ENCODE measurements at places on chromosomes 2 and 18.

- DNase-seq = no peak
Measured at GRCh38 chr2:100246163-100247145, 75.8 kb downstream of the LONRF2 start.

- DNase-seq = no peak
Measured at GRCh38 chr18:50720325-50720674, 99.5 kb downstream of the MRO start.

DNA sequence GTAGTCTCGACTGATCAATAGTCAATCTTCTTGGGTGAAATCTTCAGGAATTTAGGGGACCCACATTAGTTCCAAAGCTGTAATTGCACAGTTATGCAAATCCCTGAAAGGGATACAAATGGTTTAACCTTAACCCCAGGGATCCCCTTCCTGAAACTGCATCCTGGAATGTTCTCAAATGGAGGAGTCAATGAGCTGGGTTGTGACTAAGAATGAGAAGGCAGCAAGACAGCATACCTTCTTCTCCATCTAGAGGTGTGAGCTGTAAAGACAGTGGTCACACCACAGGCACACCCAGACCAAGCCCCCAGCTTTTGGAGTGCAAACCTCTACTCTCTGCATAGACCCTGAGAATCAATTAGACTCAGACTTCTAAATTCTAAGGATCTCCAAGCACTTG lies 164.7 kb upstream of the MEIS1 start:
- no peak for DNase-seq

DNA sequence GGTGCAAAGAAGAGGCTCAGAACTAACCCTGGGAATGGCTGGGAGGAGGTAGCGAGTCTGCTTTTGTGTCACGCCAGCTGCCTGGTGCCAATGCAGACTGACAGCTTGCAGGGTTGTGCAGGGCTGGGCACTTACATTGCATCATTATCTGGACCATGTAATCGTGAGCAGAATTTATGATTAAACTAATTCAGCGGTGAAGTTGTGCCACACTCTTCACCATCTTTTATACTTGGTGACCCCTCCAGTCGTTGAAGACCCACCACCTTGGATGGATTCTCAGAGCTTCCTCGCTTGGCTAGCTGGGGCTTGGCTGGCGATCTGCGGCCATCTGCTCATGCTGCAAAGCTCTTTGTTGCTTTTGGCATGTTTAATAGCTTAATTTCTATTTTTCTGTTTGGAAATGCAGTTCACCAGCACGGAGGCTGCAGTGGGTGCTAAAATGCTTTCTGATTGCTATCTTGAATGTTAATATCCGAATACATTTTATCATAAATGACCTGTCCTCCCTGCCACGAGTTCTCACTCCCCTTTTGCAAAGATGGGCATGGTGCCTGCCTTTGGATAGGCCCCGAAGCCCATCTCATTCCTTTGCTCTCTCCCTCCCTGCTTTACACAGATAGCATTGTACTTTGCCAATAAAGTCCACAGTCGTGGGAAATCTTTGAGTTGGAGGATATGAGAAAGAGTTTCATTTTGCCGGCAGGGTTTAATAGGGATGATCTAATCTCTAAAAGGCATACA lies 188.2 kb downstream of the PRKCE start:
- no peak for DNase-seq

DNA sequence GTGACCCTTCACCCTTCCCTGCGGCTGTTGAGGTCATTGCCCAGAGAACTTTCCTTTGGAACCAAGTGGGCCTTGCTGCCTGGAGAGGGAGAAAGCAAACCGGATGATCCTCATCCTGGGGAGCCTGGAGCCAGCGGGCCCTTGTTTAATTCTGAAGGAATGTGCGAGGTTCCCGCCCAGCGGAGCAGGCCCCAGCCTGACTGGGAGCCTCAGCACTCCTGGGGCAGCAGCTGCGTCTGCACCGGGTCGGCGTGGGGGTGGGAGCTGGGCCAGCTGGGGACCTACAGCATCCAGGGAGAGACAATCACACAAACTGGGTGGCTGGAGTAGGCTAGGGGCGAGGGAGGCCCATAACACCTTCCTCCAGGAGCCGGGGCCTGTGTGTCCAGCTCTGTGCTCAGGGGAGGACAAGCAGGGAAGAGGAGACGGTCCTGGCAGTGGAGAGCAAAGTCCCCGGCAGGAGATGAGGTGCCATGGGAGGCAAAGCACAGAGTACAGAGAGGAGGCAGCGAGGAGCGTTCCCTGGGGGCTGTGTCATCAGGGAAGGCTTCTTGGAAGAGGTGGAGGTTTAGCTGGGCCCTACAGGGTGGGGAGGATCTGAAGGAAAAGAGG lies 61.9 kb upstream of the HAAO start:
- no peak for DNase-seq

DNA sequence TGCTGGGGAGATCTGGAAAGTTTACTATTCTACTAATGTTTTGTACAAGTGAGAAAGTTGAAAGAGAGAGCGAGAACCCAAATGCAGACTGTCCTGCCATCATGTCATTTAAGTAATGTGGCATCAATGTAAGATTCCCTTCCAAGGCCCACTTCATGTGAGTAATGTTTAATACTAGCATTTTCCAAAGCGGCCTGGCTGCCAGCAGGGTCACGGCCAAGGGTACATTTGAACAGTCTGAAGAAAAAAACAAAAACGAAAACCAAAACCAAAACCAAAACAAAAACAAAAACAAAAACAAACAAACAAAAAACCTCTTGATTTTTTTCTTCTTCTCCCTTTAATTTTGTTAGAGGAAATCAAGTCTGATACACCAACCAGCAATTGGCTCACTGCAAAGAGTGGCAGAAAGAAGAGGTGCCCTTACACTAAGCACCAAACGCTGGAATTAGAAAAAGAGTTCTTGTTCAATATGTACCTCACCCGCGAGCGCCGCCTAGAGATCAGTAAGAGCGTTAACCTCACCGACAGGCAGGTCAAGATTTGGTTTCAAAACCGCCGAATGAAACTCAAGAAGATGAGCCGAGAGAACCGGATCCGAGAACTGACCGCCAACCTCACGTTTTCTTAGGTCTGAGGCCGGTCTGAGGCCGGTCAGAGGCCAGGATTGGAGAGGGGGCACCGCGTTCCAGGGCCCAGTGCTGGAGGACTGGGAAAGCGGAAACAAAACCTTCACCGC lies 2.2 kb downstream of the HOXD10 start:
- DNase-seq = no peak

DNA sequence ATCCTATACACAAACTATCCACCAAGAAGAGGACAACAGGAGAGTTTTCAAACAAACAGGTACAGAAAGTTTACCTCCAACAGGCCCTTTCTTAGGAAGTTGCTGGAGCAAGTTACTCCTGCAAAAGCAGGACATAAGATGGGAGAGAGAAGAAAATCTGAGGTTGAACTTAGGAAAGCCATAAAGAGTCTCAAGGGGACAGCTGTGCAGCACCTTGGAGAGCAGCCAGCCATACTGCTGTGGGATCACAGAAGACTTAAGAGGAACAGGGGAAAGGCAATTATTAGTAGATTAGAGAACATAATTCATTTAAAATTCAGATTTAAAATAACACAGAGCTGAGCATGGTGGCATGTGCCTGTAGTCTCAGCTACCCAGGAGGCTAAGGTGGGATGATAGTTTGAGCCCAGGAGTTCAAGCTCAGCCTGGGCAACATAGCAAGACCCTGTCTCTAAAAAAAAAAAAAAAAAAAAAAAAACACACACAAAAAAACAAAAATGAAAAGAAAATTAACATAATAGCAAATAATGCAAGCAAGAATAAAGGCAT lies 148.1 kb upstream of the SIX3 start:
- DNase-seq = no peak

DNA sequence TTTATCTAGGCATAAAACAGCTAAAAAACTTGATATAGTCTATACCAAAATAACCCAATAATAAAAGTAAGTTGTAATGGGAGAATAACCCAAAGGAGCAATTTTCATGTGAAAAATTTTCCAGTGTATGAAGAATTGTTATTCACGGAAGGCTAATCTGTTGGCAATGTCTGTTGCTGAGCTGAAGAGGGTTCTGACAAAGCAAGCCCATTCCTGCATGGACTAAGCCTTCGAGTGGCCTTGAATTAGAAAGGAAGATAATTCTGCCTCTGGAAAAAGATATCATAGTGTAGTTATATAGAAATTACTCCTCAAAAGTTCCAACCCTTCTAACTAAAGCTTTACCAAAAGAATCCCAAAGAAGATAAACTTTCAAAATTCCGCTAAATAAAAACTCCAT lies 101.5 kb downstream of the MAP2 start:
- no peak for DNase-seq

DNA sequence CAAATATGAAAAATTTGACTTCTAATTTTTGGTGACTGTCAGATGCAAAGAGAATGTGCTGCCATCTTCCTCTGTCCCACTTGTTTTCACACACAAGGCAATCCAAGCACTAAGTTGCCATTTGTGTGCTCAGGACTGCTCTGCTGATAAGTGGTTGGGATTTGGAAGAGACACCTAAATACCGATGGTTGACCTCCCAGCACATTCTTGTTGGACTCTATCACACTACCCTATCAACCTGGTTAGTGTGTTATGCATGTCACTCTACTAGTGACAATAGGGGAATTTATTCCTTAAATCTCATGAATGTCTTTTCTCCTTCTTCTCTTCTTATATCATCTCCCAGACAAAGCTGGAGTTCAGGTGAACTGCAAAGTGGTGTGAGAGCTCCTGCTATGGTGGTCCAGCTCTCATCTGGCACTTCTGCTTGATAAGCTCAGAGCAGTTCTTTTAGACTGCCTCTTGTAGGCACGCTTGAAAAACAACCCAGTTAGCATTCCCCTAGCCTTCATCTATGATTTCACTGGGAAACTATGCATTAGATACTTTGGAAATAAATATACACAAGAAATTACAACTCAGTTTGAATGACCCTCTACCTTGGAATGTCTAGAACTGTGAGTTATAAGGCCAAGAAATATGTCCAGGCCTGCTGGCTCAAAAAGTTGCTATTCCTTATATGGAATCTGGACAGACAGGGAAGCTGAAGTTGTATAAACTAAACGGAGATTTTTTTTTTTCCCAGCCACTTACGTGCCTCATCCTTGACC lies 404.8 kb downstream of the MEIS1 start:
- DNase-seq = no peak

DNA sequence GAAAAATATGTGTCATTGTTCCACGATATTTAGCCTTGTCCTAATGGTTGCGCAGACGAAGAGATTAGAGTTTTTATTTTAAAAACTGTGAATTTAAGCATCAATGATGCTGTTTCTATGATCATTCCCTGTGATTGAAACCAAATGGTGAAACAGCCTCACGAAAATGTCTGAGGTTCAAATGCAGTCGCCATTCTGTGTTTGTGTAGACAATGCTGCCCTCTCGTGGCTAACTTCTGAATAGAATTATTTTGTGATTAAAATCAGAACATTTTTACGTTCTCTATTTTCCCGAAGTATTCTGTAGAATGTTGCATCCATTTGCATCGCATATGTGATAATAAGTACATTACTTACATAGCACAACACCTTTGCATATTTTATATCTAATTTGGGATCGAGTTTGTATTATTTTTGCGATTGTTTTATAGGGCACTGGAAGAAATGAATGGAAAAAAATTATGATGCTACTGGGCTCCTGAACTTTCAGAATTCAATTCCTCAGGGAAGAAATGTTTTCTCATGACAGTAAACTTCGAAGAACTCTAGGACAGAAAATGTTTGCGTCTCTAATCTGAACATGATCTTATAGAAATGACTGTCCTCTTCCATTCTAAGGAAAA lies 54.8 kb upstream of the CREB1 start:
- no peak for DNase-seq
